ENCODE measurements at places on chromosomes 2 and 18. TPM values are rescaled to one million over a fixed set of nuclear protein-coding genes. Genes with fewer than 3 reads are reported as not detected.
A peak's percentile ranks its signal among the peaks of the same experiment; 100 is the strongest.

Gene HMSD
- total RNA-seq: 0.26 TPM

GRCh38 chr2:173442542-173442941, 87.9 kb downstream of the CDCA7 start:
- no peak for DNase-seq

Gene TDRD15
- total RNA-seq: not detected

Gene TACR1
- not detected for total RNA-seq

DNA sequence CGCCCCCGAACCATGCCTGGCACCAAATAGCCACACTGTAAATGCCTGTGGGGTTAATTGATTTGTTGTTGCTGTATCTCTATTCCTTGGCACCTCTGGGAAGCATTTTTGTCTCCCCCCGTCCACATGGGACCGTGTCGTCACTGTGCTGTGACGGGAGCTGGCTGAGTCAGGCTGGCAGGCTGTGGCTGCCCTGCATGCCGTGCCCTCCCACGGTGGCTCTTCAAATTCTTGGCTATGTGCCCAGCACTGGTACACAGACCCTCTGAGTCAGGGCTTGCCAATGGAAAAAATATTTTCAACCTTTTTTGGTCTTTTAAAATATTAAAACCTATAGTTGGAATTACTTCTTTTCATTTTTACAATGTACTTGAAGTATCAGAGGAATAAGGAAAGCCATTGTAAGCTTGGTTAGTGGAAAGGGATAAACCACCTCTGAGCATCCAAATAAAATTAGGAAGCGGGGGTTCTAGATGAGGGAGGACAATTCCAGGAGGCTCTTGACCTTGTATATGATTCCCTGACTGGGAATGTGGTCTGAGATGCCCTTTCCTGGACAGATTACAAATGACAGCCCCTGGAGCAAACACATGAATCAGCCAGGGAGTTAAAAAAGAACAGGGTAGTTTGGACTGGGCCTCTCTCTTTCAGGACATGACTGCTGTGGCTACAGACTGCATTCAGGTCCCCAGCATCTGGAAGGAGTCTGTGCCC, 59.4 kb downstream of the DGKD start:
- peak; percentile 85 for DNase-seq
